ENCODE measurements at places on chromosomes 16 and 17.

DNA sequence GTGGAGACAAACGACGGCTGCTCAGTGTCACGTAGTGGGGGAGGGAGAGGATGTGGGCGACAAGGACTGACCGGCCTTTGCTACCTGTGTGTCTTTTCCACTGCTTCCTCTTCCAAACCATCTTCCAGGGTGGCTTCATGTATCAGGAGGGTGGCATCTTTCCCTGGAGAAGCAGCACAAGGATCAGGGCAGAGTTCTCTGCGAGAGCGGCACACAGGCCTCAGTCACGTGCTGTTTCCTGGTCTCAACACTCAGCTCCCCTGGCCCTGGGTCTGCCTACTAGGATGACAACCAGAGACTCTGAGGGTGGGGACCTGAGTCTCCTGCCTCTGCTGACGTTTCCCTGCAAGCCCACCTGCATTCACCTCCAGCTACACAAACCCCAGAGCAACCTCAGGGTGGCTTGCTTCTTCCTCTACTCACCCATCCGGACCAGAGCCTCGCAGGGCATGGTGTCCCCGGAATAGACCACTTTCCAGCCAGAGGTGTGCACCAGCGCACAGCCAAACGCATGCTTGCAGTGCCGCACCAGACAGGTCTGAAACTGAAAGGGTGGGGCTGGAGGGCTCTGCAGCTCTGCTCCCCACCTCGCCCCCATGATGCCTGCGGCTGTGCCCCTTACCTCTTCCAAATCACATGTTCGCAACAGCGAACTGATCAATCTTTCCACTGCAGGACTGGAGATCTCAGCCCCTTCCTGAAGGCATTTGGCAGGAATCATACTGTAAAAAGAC, 23.3 kb downstream of the ELAC2 start:
- no peak for DNase-seq

GRCh38 chr17:66542129-66542966, 239.9 kb downstream of the PRKCA start:
- DNase-seq = no peak

- DNase-seq = no peak
These were observed 24.9 kb upstream of the RFFL start for GRCh38 chr17:35088356-35088880.

DNA sequence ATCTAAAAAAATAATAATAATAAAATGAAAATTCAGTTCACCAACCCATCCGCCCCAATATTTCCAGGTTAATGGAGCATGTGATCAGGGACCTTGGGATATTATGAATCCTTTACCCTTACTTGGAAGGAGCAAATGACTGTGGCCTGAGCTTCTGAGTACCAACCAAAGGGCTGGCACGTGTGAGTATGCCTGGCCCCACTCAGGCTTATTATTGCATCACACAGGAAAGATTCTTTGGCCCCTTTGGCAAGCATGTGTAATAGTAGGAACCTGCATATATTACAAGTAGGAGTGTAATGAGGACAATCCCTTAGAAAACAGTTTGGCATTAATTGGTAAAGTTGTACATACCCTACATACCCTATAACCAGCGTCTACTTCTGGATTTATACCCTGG, 7.2 kb upstream of the C17orf78 start:
- DNase-seq = no peak

DNA sequence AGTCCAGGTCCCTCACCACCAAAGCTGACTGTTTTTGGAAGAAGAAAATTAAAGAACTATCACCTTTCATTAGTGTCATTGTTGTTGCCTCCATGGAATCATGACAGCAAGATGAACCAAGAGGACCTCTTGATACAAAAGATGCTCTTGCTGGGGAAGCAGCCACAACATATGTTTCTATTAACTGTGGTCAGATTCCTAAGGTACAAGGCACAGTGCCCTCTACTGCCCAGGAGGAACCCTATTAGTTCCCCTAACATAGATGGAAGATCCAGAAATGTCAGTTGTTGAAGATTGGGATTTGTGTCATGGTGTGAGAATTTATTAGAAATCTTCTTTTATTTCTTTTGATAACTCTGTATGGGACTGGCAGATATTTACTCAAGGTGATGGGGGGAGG, 188.2 kb upstream of the ANKFN1 start:
- DNase-seq = no peak

DNA sequence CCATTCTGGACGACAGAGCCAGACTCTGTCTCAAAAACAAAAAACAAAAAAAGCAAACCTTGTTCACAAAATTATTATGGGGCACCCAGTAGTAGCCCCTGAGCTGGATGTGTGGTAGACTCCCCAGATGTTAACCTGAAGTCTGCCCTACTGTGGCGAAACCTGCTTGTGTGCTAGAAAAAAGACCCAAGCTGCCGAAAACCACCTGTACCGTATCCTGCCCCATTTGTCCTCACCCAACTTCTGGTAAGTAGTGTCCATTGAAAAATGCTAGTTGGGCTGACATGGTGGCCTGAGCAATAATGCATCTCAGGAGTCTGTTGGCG, 9.1 kb downstream of the RMI2 start:
- no peak for DNase-seq

DNA sequence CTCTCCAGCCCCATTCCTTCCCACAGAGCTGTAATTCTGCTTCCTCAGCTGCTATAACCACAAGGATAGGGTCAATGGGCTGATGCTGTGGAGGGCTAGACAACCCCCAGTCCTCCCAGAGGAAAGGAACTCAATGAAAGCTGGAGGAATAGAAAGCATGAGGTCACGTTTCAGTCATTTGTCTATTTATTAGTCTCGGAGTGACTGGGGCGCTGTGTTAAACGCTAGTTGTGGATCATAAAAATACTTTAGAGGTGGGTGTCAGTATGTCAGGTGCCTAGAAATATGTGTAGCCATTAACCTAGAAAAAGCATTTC, 787 bp upstream of the CCL3L1 start:
- DNase-seq = no peak

DNA sequence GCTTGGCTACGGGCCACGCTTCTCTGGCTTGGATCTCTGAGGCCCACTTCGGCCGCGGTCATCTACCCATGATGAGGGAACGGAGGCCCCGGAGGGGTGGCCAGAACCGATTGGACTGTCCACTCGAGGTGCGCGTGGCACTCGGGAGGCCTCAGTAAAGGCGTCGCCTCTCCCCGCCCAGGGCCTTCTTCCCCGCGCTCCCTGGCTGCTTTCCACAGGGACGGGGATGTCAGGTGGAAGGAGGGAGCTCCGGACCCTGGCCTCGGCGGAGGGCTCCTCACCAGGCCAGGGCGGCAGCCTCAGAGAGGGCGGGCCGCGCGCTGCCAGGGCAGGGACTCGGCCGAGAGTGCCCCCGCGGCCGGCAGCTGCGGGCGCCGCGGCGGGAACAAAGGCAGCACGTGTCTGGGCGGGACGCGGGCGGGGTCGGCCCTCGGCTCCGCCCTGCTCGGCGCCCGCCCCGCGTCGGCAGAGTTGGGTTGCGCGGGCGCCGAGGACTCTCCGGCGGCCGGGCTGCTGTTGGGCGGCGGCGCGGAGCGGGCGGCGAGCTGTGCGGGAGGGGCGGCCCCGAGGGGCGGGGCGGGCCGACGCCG, 587 bp upstream of the CDK5R1 start:
- peak; percentile 57 for DNase-seq

GRCh38 chr17:29412780-29413565, 22.8 kb downstream of the TAOK1 start:
- DNase-seq = no peak

GRCh38 chr16:69064124-69064763, 41.2 kb upstream of the HAS3 start:
- no peak for DNase-seq

DNA sequence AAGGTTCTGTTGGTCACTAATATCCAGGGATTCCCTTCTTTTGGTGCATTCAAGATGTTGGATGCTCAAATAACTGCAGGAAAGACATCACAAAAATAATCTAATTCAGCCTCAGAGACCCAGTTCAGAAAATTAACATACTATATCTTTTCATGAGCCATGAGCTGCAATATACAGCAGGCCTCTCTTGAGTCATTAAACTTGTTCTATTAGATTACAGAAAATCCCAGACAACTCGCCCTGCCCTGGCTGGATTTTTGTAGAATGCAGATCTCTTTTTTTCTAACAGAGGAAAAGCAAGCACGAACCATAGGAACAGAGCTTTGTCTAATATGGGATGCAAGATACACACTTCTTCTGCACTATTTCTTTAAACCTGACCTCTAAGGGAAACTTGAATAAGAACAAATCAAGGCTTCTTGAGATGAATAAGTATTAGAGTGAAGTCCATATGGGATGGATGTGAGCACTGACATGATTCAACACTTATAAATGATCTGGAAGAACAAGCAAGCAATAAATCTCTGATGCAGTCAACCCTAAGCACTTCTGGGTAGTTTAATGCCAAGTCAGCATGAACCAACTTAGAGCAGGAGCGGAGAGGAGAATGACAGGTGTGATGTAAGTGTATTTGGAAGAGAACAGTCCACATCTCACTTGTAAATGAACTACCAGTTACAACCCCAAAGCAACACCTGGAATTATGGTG, 70.7 kb upstream of the GNAO1 start:
- DNase-seq = no peak

DNA sequence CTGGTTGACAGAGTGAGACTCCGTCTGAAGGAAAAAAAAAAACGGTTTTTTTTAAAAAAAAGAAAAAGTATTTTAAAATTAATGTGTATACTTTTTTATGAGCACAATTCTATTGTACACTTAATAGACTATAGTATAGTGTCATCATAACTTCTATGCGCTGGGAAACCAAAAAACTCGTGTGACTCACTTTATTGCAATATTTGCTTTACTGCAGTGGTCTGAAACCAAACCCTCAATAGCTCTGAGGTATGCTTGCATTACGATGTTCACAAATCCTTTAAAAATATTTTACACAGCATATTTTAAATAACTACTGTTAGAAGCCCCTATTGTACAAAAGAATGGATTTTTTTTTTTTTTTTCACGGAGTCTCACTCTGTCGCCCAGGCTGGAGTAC, 12.4 kb upstream of the MAP2K6 start:
- DNase-seq = no peak

GRCh38 chr17:75063626-75064025, 16.6 kb downstream of the KCTD2 start:
- no peak for DNase-seq

DNA sequence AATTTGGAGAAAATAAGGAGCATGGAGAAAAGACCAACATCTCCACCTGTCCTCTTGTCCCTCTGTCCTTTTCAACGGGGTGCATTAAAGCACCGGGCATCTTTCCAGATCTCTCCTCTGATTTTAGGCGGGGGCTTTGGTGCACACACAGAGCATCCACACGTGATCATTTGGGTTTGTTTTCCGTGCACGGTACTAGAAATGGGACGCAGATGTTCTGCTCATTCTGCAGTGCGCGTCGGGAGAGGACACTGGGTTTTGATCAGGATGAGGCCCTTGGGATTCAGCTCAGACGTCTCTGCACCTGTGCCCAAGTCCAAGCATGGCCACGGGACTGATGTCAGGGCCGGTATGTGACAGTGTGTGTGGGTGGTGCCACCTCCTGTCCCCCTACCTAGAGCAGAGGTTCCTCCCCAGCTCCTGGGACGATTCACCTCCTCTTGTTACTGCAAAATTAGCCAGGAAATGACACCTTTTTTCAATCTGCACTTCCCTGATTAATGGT, 31.9 kb downstream of the PDIA2 start:
- no peak for DNase-seq

GRCh38 chr17:81432941-81433340, 37.7 kb downstream of the BAHCC1 start:
- no peak for DNase-seq

GRCh38 chr17:43839670-43840108, 6.7 kb upstream of the MPP3 start:
- no peak for DNase-seq

GRCh38 chr16:70434484-70435260, 4.2 kb downstream of the ST3GAL2 start:
- no peak for DNase-seq

DNA sequence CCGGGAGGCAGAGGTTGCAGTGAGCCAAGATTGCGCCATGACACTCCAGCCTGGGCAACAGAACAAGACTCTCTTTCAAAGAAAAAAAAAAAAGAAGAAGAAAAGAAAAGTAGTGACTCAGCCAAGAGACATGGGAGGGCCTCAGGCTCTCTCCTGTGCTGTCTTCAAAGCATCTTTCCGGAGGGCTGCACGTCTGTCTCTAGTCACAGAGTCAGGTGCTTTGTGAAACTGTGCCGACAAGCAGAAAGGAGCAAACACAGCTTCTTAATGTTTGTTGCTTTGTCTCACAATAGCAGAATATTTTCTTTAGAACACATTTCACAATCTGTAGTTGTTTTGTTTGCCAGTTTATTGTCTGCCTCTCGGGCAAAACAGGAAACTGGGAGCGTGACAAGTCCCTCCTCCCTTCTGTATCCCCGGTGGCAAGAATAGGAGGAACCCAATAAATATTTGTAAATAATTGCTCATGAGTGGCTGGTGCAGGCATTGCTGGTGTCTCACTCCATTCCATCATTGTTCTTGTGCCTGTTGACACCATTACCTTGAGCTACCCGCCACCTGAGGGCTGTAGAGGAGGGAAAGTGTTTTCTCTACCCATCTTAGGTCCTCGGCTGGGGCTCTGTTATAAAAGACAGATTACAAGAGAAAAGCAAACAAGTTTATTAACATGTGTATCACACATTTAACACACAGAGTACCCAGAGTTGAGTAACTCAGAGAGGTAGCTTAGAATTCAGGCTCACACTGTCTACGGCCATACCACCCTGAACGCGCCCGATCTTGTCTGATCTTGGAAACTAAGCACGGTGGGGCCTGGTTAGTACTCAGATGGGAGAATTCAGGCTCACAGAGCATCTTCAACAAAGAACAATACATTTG, 5.5 kb downstream of the GAST start:
- no peak for DNase-seq

GRCh38 chr17:64661976-64662773, at the start of gene SMURF2:
Gene SMURF2, minus strand, starts transcription at chr17:64662307. Its CDS starts 427 bp downstream, at chr17:64661880.
- DNase-seq = peak; percentile 75

GRCh38 chr16:26765087-26765486, 301.6 kb upstream of the C16orf82 start:
- no peak for DNase-seq
